Mesendoderm (in vitro differentiated cells): ENCODE measurements at places on chromosomes 6 and 20.

- no peaks in the 10 kb centered on the region for H3K36me3 ChIP-seq
- no peak for DNase-seq
- no peaks in the 10 kb centered on the region for H3K4me1 ChIP-seq
- H3K27me3 ChIP-seq: no peaks in the 10 kb centered on the region
Observed at GRCh38 chr20:16284385-16285100, 288.7 kb downstream of the KIF16B start.

DNA sequence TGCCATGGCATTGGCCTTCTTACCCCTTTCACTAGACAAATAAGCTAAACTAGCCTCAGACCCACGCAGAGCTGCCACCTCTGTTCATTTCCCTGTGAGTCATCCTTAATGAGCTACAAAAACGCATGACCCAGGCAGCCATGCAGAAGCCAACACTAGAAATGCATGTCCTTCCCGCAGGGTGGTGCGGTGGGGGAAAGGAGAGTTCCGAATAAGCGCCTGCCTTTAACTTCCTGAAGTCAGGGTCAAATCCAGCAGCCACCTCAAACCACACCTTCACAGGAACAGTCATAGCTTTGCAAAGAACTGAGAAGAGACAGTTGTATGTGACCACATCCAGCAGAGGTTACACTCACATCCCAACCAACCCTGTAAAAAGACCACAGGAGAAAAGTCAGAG is 40.4 kb downstream of the IRF4 start:
- H3K27ac ChIP-seq: no peak overlapping the region
- H3K27me3 ChIP-seq: no peaks in the 10 kb centered on the region
- H3K4me3 ChIP-seq: no peak overlapping the region
- H3K36me3 ChIP-seq: no peaks in the 10 kb centered on the region
- no peak for DNase-seq
- no peaks in the 10 kb centered on the region for H3K4me1 ChIP-seq

DNA sequence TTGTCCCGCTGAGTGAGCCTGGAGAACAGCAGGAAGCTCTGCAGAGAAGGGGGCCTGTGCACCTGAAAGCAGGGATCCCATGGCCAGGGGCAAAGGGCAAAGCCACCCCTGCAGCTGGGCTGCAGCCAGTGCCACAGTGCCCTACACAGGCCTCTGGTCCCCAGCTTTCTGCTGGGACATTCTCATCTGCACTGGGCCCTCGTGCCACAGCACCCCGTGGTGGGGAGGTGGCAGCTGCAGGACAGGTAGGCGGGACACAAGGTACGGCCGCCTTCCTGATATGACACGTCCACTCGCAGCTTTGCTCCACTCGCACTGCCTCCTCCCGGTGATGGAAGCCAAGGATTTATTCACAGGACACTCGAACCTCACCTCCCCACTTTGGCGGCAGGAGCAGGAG is 27.2 kb downstream of the INSM1 start:
- no peak overlapping the region for H3K27ac ChIP-seq
- no peaks in the 10 kb centered on the region for H3K36me3 ChIP-seq
- no peaks in the 10 kb centered on the region for H3K27me3 ChIP-seq
- no peak for DNase-seq
- H3K4me3 ChIP-seq: no peak overlapping the region

DNA sequence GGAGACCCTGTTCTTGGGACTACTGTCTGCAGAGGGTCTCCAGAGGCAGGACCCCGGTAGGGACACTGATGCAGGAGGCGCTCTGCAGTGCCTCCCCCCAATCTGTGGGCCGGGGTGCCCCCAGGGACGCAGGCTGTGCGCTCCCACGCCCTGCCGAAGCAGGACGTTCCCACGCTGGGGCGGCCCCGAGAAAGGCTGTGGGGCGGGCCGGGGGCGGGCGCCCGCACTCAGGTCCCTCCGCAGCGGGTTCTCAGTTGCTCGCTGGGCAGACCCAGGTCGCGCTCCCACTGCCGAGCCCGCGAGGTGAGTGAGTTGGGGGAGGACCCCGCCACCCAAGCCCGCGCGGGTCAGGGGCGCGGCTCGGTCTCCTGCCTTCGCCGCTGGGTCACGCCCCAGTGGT is at the start of gene COX4I2:
Gene COX4I2, plus strand, starts transcription at position 253 of the 400 bp plus-strand sequence. CDS start 1,106 bp downstream, outside the sequence.
- H3K4me1 ChIP-seq: no peaks in the 10 kb centered on the region
- no peak for DNase-seq
- no peaks in the 10 kb centered on the region for H3K36me3 ChIP-seq
- H3K27me3 ChIP-seq: no peaks in the 10 kb centered on the region
- no peak within 1 kb of the TSS for H3K4me3 ChIP-seq

- no peaks in the 10 kb centered on the region for H3K4me1 ChIP-seq
- no peak overlapping the region for H3K4me3 ChIP-seq
- no peak for DNase-seq
- H3K27me3 ChIP-seq: no peaks in the 10 kb centered on the region
Observed at GRCh38 chr6:17928514-17929430, 58.7 kb downstream of the KIF13A start.

DNA sequence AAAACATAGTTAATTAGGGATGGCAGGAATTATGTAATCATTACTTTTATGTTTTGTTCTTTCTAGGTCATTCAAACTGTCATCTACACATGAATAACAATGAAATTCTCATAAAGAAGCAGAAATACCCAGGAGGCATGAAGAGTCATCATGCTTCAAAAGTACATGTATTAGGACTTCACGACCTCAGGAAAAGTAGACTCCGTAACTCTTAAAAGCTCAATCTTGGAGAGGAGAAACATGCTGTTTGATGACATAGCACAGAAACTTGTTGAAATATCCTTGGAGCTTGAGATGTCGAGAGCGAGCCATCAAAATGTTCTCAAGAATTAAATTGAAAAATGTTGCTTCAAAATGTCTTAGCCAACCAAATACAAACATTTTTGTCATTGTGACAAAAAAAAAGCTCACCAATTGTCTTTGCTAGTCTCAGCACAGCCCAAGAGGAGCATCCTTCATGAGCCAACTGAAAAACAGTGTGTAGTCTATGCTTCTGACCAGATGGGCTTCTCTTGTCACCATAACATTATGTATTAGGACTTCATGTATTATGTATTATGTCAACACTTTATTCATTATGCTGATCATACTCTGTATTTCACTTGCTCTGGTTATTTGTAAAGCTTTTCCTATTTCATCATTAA is 28.2 kb upstream of the ANKEF1 start:
- H3K27me3 ChIP-seq: no peaks in the 10 kb centered on the region
- no peak overlapping the region for H3K27ac ChIP-seq
- no peak overlapping the region for H3K4me3 ChIP-seq
- no peaks in the 10 kb centered on the region for H3K36me3 ChIP-seq
- no peaks in the 10 kb centered on the region for H3K4me1 ChIP-seq

DNA sequence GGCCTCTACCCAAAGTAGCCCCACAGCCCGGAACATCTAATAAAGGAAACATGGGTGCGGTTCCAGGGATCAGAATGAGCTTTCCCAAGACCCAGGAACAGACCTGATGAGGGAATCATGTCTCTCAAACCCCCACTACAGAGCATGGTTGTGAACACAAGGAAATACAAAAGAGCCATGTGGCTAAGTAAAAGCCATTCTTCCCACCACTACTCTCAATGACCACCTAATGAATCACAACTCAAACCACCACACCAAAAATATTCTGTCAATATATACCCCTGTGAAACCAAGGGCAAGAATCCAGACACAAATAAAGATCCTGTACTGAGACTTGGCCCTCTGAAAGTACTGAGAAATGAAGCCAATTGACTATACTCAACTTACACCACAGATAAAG is 20.9 kb upstream of the COL21A1 start:
- no peaks in the 10 kb centered on the region for H3K36me3 ChIP-seq
- no peaks in the 10 kb centered on the region for H3K4me1 ChIP-seq
- no peak for DNase-seq
- H3K27ac ChIP-seq: no peak overlapping the region
- no peaks in the 10 kb centered on the region for H3K27me3 ChIP-seq
- H3K4me3 ChIP-seq: no peak overlapping the region

DNA sequence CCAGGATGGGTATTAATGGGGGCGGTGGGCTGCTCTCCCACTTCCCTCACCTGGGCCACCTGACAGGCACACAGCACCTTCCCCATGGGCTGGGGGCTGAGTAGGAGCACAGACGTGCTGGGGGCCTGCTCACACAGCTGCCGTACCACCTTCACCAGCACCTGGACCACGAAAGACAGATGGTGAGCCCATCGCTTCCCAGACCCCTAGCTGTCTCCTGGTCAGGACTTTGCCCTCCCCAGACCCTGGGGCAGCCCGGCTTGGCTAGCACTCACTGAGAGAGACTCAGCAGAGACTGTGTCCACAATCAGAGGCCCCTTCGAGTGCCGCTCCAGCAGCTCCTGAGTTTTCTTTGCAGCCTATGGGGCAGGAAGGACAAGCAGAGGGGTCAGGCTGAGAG is 12.0 kb downstream of the AARS2 start:
- H3K4me1 ChIP-seq: peaks cover 2% of the 10 kb centered on the region
- DNase-seq: no peak

DNA sequence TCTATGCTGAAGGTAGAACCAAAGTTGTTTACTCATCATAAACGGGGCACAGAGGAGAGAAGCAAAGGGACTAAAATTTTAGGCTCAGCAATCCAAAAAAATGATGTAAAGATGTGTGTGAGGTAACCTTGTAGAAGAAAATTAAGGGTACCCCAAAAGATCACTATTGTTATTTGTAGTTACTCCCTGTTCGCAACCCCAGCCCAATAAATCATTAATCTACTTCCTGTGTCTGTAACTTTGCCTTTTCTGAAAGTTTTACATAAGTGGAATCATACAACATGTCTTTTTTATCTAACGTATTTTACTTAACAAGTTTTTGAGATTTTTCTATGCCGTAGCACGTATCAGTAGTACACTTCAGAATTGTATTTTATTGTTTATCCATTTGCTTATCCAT is 1114.8 kb upstream of the GJE1 start:
- H3K4me1 ChIP-seq: no peaks in the 10 kb centered on the region
- H3K27ac ChIP-seq: no peak overlapping the region
- H3K27me3 ChIP-seq: no peaks in the 10 kb centered on the region
- no peak overlapping the region for H3K4me3 ChIP-seq
